ENCODE measurements at places on chromosomes 5 and 9. TPM values are rescaled to one million over a fixed set of nuclear protein-coding genes. Genes with fewer than 3 reads are reported as not detected.

The MYMK gene
- not detected for total RNA-seq

The ZFP37 gene
- total RNA-seq: 3.0 TPM

The SHOC1 gene
- under 0.01 TPM for total RNA-seq

The OTP gene
- total RNA-seq: not detected

The CFAP157 gene
- not detected for total RNA-seq

The DBN1 gene
- 86.8 TPM for total RNA-seq

The ZNF782 gene
- total RNA-seq: 2.8 TPM

The TXNDC8 gene
- total RNA-seq: not detected

The TOR2A gene
- 3.8 TPM for total RNA-seq

The TNC gene
- total RNA-seq: 364 TPM

The VCP gene
- total RNA-seq: 381 TPM

The HAVCR2 gene
- 0.33 TPM for total RNA-seq

The NR4A3 gene
- 8.9 TPM for total RNA-seq

The SLC6A7 gene
- not detected for total RNA-seq

The DMRTA1 gene
- total RNA-seq: 0.66 TPM

The YIPF5 gene
- 204 TPM for total RNA-seq

The PFN3 gene
- not detected for total RNA-seq

The CCNB1 gene
- total RNA-seq: 46.4 TPM

The KCNN2 gene
- 0.17 TPM for total RNA-seq

The GPR21 gene
- total RNA-seq: 3.1 TPM

The TAF1L gene
- under 0.01 TPM for total RNA-seq

The SMIM33 gene
- not detected for total RNA-seq

The NXNL2 gene
- total RNA-seq: 1.3 TPM

The HTR1A gene
- not detected for total RNA-seq

The MGAT1 gene
- total RNA-seq: 103 TPM

Measured in smooth muscle cell of the pulmonary artery (primary cell).